ENCODE measurements at places on chromosomes 6 and 20.

DNA sequence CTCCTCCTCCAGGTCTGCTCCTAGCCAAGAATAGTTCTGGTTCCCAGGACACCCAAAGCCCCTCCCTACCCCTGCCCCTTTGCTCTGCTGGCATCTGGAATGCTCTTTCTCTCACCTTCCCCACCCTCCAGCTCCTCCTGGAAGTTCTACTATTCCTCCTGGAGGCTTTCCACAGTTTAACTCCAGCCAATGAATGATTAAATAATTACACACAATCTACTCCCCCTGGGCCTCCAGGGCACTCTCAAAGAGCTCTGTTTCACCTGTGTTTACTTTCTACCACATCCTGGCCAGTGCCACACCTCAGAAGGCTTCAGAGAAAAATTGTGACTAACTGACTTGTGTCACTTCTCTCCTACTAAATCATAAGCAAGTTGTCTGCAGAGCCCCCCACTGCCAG is 36.2 kb downstream of the GCM1 start:
- no peak for DNase-seq

GRCh38 chr6:37971266-37971665 is 151.7 kb downstream of the ZFAND3 start:
- DNase-seq = no peak

- no peak for DNase-seq
Measured at GRCh38 chr6:57298741-57299140, 18.7 kb upstream of the PRIM2 start.

DNA sequence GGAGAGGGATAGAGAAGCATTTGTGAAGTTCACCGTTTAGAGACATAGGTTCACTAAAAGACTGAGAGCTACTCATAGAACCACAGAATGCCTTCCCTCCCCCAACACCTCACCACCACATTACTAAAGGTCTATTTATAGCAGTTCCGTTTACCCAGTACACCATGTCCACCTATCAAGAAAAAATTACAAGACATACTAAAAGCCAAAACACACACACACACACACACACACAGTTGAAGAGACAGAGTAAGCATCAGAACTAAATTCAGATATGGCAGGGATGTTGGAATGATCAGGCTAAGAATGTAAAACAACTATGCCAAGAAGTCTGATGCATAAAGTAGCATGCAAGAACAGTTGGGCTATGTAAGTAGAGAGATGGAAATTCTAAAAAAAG is 52.3 kb downstream of the SLC22A3 start:
- no peak for DNase-seq

GRCh38 chr6:56505512-56506260 is 137.0 kb downstream of the DST start:
- DNase-seq = no peak

DNA sequence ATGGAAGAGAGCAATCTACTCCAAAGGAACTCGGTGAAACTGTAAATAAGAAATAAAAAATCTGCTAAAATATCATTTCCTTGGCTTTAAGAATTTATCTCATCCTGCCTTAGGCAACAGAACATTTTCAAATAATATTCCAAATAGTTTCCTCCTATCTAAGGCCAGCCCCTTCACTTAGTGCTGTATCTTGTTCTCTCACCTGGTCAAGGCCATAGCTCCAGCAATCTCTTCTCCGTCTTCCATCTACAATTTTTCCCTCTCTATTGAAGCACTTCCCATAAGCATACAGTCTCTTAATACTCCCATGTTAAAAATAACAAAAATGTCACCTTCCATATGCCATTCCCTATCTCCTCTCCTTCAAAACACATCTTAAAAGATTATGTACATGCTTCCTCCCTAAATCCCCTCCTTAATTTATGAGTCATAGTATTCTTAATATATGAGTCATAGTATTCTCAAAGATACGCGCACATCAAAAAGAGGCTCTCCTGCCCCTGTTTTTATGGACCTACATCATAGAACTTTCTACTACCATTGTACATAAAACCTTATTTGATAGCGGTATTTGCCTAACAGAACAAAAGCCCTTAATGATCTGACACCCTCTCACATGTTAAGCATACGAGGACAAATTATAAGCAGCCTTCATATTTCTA is 146.9 kb downstream of the PDE10A start:
- DNase-seq = no peak

Data from coronary artery (tissue), 2 donors.